ENCODE measurements at places on chromosomes 16 and 17.

- no peak for DNase-seq
Measured at GRCh38 chr17:13827118-13827517, 225.4 kb upstream of the HS3ST3A1 start.

DNA sequence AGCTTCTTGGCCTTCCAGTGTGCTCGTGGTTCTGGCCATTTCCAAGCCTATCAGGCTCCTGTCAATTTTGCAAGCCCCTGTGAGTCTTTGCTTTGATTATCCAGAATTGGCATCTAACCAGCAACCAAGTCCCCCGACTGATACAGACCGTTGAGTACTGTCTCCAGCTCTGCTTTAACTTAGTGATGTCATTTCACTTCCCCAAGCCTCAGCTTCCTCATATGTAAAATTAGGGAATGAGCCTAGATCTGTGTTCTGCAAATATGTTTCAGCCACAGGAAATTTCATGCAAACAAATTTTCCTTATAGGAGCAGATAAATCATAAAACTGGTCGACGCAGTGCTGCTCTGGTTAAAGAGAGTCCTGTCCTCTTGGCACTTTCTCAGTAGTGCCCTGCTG is 60.1 kb upstream of the WSB1 start:
- no peak for DNase-seq

DNA sequence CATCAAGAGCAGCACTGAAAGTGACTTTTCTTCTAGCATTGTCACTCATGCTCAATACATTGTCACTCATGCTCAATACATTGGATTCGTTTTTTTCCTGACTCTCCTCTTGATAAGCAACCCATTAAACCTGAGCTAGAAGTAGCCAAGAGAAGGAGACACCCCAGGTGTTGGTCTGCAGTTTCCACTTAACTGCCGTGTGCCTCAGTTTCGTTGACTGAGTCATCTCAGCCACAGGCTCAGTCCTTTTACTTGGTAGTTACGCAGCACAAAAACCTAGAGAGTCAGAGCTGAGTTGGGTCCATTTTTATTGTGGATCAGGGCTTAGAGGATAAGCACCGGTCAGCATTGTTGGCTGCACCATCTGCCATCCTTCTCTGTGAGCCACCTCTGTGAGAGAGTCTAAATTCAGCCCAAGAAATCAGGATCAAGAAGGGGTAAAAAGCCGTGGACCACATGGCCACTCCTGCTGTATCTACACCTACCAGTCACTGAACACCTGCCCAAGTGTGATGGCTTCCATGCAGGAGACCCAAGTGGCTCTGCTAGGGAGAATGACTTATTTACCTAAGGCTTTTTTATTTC is 11.3 kb downstream of the GINS2 start:
- DNase-seq = no peak

GRCh38 chr17:74972107-74972972 is at the start of gene HID1:
Gene HID1 (minus strand): TSS chr17:74972759. CDS start chr17:74972656, 103 bp downstream.
- peak; percentile 71 for DNase-seq

GRCh38 chr17:12631076-12631475 is 34.6 kb upstream of the MYOCD start:
- no peak for DNase-seq

DNA sequence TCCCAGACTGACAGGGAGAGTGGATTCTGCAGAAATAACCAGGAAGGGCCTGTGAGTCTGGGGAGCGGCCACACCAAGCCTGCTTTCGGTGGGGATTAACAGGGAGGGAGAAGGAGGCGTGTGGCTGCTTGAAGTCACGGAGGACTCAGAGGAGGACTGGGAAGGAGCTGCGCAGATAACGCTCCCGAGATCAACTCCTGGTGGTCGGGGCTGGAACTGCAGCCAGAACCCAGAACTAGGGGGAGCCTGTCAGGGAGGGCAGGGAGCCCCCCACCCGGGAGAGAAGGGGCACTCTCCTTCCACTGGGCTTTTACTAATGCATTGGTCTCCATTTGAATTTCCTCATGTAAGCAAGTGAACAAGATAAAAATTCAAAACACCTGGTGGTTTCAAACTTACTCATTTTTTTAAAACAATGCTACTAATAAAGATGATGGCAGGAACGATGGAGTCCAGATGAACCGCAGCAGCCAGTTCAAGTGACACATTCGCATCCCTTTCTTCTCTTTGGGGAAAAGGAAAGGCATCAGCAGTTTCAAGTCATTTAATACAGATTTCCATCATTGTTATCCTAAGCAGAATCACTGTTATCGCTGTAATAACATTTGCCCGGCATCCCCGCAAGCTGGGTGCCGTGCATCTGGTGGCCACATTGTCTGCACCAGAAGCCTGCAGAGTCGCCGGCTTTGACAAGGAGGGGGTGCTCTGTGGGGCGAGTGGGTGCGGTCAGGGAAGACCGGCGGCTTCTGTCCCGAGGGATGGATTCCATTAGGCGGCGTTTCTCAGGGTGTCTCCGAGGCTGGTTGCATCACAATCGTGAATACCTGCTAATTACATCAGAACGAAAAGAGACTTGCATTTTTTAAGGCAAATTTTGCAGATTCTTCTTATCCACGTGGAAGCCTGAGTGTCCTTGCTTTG is 183.0 kb downstream of the FOXL1 start:
- DNase-seq = no peak

DNA sequence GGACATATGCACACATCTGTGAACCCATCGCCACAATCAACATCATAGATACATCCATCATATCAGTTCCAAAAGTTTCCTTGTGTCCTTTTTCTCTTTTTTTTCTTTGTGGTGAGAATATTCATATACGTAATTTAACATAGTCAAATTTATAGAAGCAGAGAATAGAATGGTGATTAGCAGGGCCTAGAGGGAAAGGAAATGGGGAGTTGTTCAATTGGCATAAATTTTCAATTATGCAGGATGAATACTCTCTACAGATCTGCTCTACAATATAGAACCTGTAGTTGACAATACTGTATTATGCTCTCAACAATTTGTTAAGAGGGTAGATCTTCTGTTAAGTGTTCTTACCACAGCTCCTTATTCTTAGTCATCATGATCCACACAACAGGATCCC is 413.2 kb downstream of the SHISA9 start:
- DNase-seq = no peak

DNA sequence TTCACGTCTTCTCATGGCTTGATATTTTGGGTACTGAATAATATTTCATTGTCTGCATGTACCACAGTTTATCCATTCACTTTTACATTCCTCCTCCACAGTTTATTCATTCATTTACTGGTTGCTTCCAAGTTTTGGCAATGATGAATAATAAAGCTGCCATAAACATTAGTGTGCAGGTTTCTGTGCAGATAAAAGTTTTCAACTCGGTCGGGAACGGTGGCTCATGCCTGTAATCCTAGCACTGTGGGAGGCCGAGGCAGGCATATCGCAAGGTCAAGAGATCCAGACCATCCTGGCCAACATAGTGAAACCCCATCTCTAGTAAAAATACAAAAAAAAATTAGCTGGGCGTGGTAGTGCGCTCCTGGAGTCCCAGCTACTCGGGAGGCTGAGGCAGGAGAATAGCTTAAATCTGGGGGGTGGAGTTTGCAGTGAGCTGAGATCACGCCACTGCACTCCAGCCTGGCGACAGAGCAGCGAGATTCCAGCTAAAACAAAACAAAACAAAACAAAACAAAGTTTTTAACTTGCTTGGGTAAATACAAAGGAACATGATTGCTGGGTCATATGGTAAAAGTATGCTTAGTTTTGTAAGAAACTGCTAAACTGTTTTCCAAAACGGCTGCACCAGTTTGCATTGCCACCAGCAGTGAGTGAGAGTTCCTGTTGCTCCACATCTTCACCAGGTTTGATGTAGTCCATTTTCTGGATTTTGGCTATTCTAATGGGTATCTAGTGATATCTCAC is 89.5 kb downstream of the WWP2 start:
- no peak for DNase-seq

DNA sequence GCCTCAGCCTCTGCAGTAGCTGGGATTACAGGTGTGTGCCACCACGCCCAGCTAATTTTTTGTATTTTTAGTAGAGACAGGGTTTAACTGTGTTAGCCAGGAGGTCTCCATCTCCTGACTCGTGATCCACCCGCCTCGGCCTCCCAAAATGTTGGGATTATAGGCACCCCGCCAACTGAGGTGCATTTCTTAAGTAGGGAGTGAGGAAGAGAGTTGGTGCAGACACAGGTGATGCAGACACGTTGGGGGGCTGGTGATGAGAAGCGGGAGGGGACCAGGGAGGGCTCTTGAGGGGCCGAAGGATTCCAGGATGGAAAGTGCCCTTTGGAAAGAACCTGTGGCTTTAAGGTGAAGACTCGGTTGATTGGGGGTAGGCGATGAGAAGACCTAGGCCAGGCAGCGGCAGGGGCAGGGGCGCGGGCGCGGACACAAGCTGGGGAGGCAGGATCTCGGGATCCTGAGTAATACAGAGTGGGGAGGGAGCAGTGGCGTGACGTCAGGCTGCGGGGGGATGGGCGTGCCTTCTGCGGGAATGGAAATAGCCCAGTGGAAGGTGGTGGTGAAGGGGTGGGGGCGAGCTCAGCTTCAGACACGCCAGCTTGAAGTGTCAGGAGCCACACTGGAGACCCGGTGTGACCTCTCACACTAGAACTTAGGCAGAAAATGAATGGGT is 2.5 kb upstream of the ATP6V0C start:
- DNase-seq = no peak

DNA sequence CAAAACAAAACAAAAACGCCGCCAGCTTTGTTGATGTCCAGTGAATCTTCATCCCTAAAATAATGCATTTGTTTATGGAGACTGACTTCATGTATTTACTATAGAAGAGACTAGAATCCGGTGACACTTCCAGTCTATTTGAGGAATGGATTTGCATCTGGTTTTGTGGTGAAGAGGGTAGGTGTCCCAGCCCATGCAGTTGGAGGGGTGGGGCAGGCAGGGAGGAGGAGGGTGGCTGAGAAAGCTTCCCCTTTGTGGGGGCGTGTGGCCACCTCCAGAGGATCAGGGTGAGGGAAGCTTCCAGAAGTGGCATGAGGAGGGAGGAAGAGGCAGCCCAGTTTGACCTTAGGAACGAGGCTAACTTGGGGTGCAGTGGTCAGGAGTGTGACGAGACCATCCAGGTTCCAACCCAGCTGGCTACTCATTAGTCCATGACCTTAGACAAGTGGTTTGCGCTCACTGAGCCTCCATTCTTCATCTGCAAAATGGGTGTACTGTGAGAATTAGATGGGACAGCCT is 69.5 kb downstream of the CMIP start:
- DNase-seq = no peak

GRCh38 chr17:51372345-51373004 is 112.1 kb downstream of the UTP18 start:
- no peak for DNase-seq

GRCh38 chr16:65284626-65285025 is 162.8 kb upstream of the CDH11 start:
- no peak for DNase-seq

DNA sequence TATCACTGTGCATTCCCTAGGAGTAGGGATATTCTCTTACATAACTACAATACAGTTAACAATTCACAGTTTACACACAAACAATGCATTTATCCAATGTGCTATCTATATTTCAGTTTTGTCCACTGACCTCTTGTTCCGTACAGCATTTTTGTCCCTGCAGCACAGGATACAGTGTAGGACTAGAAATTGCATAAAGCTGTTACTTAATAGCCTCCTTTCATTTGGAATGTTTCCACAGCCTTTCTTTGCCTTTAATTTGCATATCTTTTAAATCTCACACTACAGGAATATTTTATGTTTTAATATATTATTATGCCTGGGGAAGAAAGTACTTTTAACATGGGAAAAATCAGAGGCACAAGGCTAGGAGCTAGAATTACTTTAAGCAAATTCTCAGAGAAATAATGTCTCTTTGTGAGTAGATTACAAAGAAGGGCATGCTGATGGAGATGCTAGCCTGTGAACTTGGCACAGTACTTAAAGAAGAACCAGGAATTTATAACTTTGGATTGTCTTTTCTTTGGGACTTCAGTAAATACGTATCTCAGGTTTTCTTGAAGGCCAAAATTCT is 144.3 kb downstream of the ITFG1 start:
- no peak for DNase-seq

DNA sequence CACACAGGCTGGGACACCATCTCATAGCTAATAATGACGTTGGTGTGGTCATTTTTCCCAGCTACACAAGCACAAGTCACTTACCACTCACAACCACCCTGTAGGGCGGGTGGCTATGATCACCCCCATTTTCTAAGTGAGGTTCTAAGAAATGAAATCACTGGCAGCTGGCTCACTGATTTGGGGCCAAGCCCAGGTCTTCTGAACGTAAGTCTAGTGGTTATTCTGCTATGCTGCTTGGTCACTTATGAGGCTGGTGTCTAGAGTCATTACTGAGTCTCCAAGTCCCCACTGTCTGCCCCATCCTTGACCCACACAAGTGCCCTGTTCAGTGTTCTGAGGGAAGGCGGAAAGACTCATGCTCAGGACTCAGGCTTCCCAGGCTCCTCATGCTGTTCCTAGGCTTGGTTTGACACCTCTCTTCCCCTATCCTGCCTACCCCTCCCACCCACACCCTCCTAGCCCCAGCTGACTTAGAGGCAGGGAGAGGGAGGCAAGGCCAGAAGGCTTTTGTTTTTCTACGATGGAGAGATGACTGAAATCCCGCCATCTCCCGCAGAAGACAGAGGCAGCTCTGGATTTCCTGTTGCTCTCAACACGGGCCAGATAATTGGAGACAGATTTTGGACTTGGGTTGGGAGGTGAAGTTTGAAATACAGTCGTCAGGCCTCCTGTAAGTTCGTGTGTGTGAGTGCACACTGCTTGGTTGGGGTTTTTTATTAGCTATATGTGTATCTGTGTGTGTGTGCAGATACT is 32.2 kb downstream of the FZD2 start:
- no peak for DNase-seq

All from activated effector memory CD4-positive, alpha-beta T cell treated with Interleukin-2 at 50 U/mL for 16 hours (primary cell).